ENCODE measurements at places on chromosomes 3 and 15. TPM values are rescaled to one million over a fixed set of nuclear protein-coding genes. Genes with fewer than 3 reads are reported as not detected.

DNA sequence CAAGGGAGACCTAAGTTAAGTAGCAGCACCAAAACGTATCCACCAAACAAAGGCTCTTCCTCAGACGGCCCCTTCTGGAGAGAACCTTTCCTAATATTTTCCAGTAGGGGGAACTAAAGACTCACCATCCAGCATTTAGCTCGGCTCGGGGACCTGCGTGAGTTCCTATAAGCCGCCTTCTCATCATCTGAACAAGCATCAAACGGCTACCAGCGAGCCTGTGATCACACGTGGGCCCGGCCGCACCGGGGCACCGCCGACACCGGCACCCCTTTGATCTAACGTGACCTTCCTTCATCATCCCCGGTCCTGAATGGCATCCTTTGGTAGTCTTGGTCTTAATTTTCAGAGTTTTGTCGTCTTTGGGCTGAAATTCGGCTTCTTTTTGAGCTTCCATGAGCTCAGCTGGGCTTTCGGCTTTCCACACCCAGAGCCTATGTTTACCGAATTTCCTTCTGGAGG is 1.4 kb upstream of the ROBO2 start:
- H3K4me3 ChIP-seq = peak overlapping the region; percentile 84
- H3K27me3 ChIP-seq = peaks cover 30% of the 10 kb centered on the region
- no peaks in the 10 kb centered on the region for H3K4me1 ChIP-seq
- H3K36me3 ChIP-seq = no peaks in the 10 kb centered on the region
- peak overlapping the region; percentile 19 for H3K27ac ChIP-seq
- peak; percentile 88 for DNase-seq

DNA sequence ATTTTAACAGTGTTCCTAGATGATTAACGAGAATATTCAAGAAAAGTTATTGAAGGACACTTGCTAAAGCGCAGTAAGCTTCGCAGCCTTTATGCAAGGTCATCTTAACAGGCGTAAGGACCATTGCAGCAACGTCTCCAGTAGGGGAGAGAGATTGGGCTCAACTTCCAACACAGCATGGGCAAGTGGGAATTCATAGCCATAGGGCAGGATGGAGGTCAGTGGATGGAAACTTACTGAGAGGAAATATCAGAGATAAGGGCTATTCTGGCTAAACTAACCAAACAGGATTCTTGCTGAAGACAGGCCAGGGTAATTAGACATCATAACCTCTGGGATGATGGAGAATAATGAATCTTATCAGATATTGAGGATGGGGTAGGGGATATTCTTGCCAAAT is 82.8 kb downstream of the DHX36 start:
- H3K4me1 ChIP-seq = no peaks in the 10 kb centered on the region
- no peaks in the 10 kb centered on the region for H3K36me3 ChIP-seq
- H3K27me3 ChIP-seq = no peaks in the 10 kb centered on the region
- no peak overlapping the region for H3K27ac ChIP-seq
- H3K4me3 ChIP-seq = no peak overlapping the region
- no peak for DNase-seq

- H3K27ac ChIP-seq = no peak overlapping the region
- H3K4me1 ChIP-seq = no peaks in the 10 kb centered on the region
- no peak for DNase-seq
- no peak overlapping the region for H3K4me3 ChIP-seq
- no peaks in the 10 kb centered on the region for H3K36me3 ChIP-seq
Measured at GRCh38 chr3:53147151-53147902, 13.7 kb upstream of the PRKCD start.

Gene GOLGA6A
- total RNA-seq = 0.25 TPM

Gene SLC7A14
- total RNA-seq = 0.29 TPM

- no peak for DNase-seq
- peaks cover 3% of the 10 kb centered on the region for H3K4me1 ChIP-seq
- no peaks in the 10 kb centered on the region for H3K36me3 ChIP-seq
- no peak overlapping the region for H3K27ac ChIP-seq
Measured at GRCh38 chr3:181134873-181135272, 145.3 kb upstream of the DNAJC19 start.

Gene SEMA5B
- total RNA-seq = 36.6 TPM

Gene GPR27
- 7.9 TPM for total RNA-seq

DNA sequence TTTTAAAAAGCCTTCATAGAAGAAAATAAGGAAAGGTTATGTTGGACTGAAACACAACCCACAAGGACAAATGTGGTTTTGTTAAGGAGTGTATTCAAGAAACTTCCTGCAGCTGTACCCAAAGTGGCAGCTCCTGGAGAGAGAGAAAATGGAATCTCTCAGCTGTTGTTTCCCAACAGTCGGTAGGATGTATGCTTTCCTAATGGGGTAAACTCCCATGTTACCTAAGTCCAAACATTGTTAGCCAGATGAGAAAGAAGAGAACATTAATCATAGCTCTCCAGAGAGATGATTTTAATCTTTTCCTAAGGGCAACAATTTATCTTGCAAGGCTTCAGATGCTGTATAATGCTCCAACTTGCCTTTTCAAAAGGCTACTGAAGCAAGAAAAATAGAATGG is 22.6 kb upstream of the TEX9 start:
- no peak for DNase-seq
- peak overlapping the region; percentile 76 for H3K27ac ChIP-seq
- no peaks in the 10 kb centered on the region for H3K4me1 ChIP-seq
- no peaks in the 10 kb centered on the region for H3K27me3 ChIP-seq
- H3K36me3 ChIP-seq = no peaks in the 10 kb centered on the region

Gene TBC1D2B
- 13.8 TPM for total RNA-seq

DNA sequence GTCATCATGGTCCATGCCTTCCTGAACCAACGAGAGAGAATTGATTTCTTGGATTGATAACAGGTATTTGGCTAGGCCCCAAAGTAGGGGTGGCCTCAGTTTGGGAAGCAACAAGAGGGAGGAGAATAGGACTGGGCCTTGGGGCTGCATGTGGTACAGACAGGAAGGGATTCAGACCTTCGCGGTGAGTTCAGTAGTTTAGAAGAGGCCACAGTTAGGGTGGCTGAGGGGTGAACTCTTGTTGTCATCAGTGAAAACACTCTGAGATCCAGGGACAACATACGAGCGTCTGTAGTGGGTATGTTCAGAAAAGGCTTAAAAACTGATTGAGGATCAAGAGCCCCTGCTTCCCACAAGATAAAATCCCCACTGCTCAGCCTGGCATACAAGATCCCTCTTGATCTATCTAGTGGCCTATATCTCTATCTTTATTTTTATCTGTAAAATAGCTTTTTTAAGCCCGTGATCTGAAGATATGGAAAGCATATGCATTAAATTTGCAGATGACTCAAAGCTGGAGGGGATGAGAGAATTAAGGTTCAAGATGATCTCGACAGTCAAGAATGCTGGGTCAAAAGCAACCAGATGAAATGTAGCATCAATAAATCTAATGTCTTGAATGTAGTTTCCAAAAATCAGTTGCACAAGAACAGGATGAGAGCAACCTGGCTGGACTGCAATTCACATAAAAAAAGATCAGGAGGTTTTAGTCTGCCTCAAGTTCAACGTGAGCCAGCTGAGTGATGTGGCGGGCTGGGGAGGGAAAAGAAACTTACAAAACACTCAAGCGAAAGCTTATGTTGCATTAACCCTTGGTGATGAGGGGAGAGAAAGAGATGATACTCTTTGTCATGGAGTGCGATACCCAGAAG is 221.1 kb upstream of the TLE3 start:
- no peak overlapping the region for H3K27ac ChIP-seq
- DNase-seq = no peak
- H3K4me3 ChIP-seq = no peak overlapping the region
- H3K4me1 ChIP-seq = peaks cover 26% of the 10 kb centered on the region

DNA sequence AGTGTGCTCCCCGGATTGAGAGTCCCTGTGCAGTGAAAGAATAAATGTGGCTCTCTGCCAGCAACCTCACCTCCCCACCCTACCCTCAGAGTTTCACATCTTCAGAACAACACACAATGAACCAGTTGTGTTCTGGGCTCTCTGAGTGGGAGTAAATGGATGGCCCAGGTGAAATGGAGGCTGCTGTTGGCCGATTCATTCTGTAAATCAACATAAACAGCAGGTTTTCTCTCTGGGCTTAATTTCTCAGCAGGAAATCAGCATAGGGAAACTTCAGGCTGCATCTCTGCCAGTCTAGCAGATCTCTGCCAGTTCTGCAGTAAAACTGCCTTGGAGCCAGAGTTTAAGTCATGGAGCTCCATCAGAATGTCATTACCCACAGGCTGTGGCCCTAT is 54.6 kb upstream of the FURIN start:
- peaks cover 38% of the 10 kb centered on the region for H3K36me3 ChIP-seq
- no peak overlapping the region for H3K27ac ChIP-seq
- DNase-seq = peak; percentile 63
- H3K4me1 ChIP-seq = peaks cover 11% of the 10 kb centered on the region

- H3K27me3 ChIP-seq = no peaks in the 10 kb centered on the region
- no peak overlapping the region for H3K4me3 ChIP-seq
- no peaks in the 10 kb centered on the region for H3K36me3 ChIP-seq
- no peak overlapping the region for H3K27ac ChIP-seq
- DNase-seq = no peak
- no peaks in the 10 kb centered on the region for H3K4me1 ChIP-seq
Measured at GRCh38 chr3:66344391-66344811, 123.6 kb downstream of the SLC25A26 start.

Gene PARP15
- 0.29 TPM for total RNA-seq

Gene ROPN1B
- total RNA-seq = not detected

DNA sequence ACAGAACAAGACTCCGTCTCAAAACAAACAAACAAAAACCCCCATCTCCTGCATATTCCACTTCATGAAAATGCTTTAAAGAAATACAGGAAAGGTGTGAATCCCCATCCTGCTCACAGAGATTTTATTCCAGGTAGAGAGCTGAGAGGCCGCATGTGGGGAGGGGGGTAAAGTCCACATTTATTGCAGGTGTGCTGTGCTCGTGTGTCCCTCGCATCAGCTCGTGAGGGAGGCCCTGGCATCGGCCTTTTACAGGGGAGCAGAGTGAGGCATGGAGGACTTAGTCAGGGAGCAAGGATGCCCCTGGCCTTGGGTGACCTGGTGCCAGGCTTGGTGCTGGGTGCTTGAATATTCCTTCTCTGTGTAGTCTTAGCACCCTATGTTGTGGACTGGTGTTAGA is 413.5 kb upstream of the C2CD4B start:
- H3K4me3 ChIP-seq = no peak overlapping the region
- DNase-seq = no peak
- H3K27ac ChIP-seq = no peak overlapping the region
- H3K4me1 ChIP-seq = peaks cover 6% of the 10 kb centered on the region
- peaks cover 4% of the 10 kb centered on the region for H3K36me3 ChIP-seq

- no peak overlapping the region for H3K4me3 ChIP-seq
- DNase-seq = no peak
- H3K27me3 ChIP-seq = peaks cover 16% of the 10 kb centered on the region
Measured at GRCh38 chr15:48677821-48678220, 32.3 kb upstream of the FBN1 start.

GRCh38 chr3:44961888-44962287 is 14.1 kb downstream of the ZDHHC3 start:
- H3K36me3 ChIP-seq = peaks cover 19% of the 10 kb centered on the region
- H3K27me3 ChIP-seq = no peaks in the 10 kb centered on the region
- no peaks in the 10 kb centered on the region for H3K4me1 ChIP-seq
- no peak overlapping the region for H3K4me3 ChIP-seq
- no peak overlapping the region for H3K27ac ChIP-seq

Gene PLSCR2
- total RNA-seq = 34.6 TPM

Gene CYP1A2
- not detected for total RNA-seq

Gene TICRR
- total RNA-seq = 21.3 TPM

GRCh38 chr3:52036222-52036694 is 20.1 kb downstream of the DUSP7 start:
- no peak overlapping the region for H3K27ac ChIP-seq
- no peaks in the 10 kb centered on the region for H3K27me3 ChIP-seq
- H3K4me3 ChIP-seq = no peak overlapping the region
- no peaks in the 10 kb centered on the region for H3K36me3 ChIP-seq
- no peak for DNase-seq
- no peaks in the 10 kb centered on the region for H3K4me1 ChIP-seq

DNA sequence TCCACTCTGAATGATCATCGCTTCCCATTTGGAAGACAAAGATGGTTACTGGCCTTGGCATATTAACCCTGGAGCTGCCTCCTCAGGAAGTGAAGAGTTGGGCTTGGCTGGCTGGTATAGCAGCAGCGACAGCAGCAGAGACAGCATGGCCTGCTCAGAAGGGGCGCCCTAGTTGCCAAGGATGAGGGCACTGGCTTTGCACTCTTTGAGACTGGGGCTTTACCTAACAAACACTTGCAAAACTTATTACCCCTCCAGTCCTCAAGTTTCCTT is 68.5 kb upstream of the RBP1 start:
- H3K4me3 ChIP-seq = no peak overlapping the region
- peak overlapping the region; percentile 16 for H3K27ac ChIP-seq
- no peaks in the 10 kb centered on the region for H3K36me3 ChIP-seq
- no peaks in the 10 kb centered on the region for H3K27me3 ChIP-seq
- H3K4me1 ChIP-seq = no peaks in the 10 kb centered on the region
- no peak for DNase-seq

- DNase-seq = no peak
- H3K4me1 ChIP-seq = no peaks in the 10 kb centered on the region
- H3K36me3 ChIP-seq = no peaks in the 10 kb centered on the region
- H3K27ac ChIP-seq = no peak overlapping the region
- no peaks in the 10 kb centered on the region for H3K27me3 ChIP-seq
- no peak overlapping the region for H3K4me3 ChIP-seq
Measured at GRCh38 chr15:48384616-48385015, 53.4 kb downstream of the DUT start.

GRCh38 chr3:127848131-127849129 is 26.1 kb upstream of the MGLL start:
- H3K27ac ChIP-seq = no peak overlapping the region
- H3K27me3 ChIP-seq = no peaks in the 10 kb centered on the region
- H3K4me1 ChIP-seq = no peaks in the 10 kb centered on the region

Gene TTC21A
- total RNA-seq = 5.7 TPM

DNA sequence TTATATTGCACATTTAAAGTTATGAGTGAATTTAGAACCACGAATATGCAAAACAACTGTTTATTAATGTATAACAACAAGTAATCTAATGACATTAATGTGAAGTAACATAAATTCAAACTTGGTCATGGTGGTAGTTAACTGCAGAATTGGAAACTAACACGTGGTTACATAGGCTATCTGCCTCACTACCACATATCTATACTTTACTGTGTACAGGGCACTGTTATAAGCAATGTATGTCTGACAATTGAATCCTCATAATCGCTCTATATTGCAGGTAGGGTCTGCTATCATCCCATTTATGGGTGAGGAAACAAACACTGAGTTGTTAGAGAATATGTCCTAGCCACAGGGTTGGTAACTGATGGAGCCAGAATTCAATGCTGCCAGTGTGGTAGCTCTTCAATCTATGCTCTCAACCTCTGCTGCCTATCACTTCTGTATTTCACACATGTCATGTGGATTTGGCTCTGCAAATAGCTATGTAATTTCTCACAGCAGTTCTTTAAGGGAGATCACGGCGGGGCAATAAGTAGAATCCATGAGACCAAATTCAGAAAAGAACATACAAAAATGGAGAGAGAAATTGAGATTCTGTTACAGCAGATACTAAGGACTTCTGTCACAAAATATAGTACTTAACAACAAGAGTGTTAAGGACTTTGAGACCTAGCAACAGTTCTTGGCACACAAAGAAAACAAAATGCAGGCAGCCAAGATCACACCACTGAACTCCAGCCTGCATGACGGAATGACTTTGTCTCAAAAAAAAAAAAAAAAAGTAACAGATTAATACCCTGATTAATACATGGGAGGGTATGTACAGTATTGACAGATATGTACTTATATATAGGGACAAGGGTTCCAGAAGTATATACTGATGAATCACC is 100.0 kb upstream of the CSPG5 start:
- no peak for DNase-seq
- H3K36me3 ChIP-seq = peaks cover 95% of the 10 kb centered on the region
- H3K4me3 ChIP-seq = no peak overlapping the region
- no peaks in the 10 kb centered on the region for H3K27me3 ChIP-seq
- H3K4me1 ChIP-seq = no peaks in the 10 kb centered on the region

All from endodermal cell (in vitro differentiated cells).